ENCODE measurements at places on chromosomes 2 and 18. TPM values are rescaled to one million over a fixed set of nuclear protein-coding genes. Genes with fewer than 3 reads are reported as not detected.

DNA sequence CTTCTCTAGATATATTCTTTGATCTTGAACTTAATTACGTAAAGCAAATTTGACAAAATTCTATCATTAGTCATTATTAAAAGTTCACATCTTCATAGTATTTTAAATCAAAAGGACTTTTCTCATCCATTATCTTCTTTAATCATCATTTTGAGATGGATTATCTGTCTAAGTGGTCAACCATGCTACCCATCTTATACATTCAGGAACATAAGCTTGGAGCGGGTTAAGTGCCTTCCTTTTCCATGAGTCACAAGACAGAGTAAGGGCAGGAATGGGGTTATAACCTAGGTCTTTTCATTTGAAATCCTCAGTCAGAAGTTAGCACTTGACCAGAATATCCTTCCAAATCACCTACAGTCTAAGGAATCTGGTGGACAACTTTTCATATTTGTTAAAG is 297.1 kb downstream of the TCF4 start:
- ATAC-seq: no peak

CTAGE1 gene
- total RNA-seq: 0.13 TPM

- no peak for ATAC-seq
Measured at GRCh38 chr2:19643117-19643518, 258.7 kb downstream of the TTC32 start.

DNA sequence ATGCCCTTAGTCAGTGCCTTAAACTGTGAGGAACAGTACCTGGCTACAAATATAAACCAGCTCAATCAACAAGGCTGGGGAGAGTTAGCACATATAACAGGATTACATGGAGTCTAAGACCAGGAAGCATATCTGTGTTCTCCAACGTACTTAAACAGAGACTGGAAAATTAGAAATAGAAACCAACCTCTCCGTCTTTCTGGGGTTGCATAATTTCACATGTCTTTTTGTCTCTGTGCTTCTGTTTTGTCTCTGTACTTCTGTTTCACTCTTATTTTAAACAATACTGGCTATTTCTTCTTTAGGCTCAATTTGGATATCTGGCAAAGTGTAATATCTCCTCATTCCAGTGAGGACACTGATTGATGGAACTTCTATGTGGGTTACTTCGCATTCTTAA is 749.0 kb upstream of the ZEB2 start:
- ATAC-seq: no peak

DNA sequence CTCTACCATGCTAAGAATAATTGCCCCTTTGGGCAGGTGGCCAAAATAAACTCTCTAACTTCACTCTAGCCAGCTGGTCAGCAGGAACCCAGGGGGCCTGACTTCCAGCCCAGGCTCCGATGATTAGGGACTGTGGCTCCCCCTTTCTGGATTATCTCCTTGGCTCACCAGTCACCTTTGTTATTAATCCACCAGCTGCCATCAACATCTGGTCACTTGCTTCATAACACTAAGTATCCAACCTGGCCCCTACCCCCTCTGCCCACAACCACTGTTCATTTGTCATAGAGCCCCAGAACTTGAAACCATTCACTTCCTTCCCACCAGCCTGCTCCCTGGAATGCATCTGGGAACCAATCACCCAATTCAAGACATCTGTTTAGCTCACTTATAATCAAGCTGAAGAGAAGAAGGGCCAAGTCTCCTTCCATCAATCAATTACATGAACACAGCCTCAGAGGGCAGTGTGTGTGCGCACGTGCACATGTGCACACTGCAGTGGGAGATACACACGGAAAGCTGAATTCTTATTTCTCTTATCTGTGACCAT is 215.1 kb downstream of the ALK start:
- no peak for ATAC-seq

DNA sequence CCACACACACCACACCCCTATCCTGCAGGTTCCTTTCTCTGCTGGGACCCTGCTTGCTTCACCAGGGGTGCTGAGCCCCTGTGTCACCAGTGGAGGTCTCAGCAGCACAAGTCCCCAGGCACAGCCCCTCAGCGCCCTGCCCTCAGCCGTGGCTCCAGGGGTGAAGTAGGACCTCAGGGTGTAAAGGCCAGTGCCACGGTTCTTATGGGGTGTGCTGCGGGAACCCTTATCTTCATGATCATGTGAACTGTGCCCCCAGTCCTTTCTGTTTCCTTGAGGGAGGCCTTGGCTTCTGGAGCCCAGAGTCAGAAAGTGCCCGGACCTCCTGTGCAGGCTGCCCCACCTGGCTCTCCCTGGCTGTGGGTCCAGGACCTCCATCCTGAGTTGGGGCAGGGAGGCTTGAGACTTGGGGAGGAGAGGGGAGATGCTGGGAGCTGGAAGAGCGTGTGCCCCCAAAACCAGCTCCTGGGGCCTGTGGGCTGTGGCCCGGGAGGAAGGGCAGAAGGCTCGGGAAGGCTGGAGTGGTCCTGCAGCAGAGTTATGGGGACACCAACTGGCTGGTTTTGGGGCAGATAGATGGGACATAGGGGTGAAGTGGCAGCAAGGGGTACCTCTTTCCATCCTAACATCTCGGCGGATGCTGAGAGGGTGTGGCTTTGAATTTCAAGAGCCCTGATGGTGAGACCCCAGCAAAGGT is 20.2 kb upstream of the KLF11 start:
- ATAC-seq: no peak

COPS9 gene
- total RNA-seq: 249 TPM

GRCh38 chr2:8486141-8486540 is 195.7 kb upstream of the ID2 start:
- no peak for ATAC-seq

DNA sequence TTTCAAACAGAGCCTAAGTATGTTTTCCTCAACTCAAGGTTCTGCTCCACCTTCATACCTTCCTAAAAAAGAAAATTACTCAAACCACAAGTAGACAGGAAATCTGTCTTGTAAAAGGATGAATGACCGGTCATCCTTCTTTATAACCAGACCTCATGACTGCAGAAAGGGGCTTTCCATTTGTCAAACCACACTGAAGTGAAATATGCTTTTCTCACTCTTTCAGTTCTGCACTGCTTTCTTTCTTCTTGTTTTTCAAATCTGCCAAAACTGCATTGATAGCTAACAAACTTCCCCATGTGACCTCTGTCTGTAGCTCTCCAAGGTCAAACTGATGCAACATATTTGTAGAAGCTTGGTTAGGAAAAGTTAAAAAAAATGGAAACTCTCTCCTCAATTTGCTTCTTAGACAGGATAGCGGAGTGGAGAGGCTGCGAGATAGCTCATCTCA is 308.9 kb upstream of the CCDC68 start:
- no peak for ATAC-seq

- ATAC-seq: peak; percentile 67
Measured at GRCh38 chr2:136246086-136246669, 128.2 kb upstream of the CXCR4 start.

DNA sequence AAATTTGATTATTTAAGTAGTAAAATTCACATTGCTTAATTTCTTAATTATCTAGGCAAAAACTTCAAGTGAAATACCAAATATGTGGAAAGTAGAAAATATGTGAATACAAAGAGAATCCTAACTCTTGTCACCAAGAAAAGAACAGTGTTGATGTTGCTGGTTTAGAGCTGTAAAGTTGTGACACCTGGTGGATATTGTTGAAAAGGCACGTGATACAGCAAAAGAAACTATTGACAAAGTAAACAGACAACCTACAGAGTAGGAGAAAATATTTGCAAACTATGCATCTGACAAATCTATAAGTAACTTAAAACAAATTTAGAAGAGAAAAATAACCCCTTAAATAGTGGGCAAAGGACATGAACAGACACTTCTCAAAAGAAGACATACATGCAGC is 25.6 kb upstream of the ZC3H15 start:
- no peak for ATAC-seq

DNA sequence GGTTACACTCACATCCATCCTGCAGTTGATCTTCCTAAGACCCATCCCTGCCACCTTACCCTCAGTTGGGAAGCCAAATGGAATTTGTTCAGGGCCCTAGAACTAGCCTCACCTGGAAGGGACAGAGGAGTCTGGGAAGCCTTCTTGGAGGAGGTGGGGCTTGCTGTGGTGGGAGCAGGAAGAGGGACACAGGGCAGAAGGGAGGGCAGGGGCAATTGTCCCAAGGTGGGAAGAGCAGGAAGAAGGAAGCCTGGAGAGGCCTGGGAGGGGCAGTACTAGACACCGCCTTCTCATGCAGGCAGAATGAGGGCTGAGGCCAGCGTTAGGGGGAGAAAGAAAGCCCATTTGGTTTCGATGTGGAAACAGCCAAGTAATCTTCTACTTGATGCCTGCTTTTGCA is 34.1 kb upstream of the ASPRV1 start:
- no peak for ATAC-seq

GRCh38 chr18:9631814-9632496 is 17.6 kb upstream of the PPP4R1 start:
- ATAC-seq: no peak

DNA sequence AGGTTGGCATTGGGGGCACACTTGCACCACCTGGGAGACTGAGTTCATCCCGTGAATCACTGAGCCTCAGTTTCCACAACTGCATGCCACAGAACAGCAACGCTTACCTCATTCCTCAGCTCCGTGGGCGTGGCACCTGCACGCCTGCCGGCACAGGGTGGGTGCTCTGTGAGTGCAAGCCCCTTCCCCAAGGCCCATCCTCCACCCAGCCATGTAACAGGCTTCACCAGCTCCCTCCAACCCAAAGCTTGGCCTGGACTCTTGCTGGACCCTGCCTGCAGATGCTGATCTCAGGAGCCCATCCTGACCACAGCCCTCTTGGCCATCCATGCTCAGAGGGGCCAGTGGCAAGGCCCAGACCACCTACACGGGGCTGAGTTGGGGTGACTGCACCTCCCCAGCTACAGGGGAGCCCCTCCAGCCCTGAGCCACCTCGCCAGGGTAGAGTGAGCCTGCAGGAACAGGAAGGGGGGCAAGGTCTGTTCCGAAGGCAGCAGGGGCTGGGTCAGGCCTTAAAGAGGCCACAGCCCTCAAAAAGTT is 1.8 kb downstream of the PRLH start:
- no peak for ATAC-seq

DNA sequence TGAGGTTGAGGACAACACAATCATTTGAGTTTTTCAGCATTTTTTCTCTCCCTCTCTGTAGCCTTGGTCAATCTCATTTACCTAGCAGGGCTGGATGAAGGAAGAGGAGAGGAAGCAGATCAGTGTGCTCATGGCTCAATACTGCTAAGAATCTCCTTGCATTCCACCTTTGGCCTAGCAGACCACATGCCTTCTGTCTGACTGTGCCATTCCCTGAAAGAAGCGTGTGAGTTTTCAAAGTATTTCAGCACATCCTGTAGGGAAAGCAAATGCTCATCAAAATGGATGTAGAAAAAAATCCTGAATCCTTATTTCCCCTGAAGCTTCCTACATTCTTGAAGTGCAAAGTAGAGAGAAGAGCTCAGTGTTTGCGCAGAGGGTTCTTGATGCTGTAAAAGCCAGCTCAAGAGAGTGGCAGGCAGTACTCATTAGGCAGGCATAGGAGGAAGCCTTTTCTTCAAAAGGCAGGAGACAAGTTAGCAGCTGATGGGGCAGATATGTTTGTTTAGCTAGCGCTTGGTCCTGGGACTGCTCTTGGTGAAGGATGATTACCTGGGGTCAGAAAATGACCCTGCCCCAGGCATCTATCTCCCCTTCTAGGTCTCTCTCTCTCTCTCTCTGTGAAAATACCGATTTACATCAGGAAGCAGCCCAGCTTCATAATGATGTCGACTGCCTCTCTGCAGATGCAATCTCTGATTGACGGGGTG is 14.4 kb upstream of the PIK3C3 start:
- no peak for ATAC-seq

GRCh38 chr2:141490886-141491285 is 639.9 kb downstream of the LRP1B start:
- no peak for ATAC-seq

DNA sequence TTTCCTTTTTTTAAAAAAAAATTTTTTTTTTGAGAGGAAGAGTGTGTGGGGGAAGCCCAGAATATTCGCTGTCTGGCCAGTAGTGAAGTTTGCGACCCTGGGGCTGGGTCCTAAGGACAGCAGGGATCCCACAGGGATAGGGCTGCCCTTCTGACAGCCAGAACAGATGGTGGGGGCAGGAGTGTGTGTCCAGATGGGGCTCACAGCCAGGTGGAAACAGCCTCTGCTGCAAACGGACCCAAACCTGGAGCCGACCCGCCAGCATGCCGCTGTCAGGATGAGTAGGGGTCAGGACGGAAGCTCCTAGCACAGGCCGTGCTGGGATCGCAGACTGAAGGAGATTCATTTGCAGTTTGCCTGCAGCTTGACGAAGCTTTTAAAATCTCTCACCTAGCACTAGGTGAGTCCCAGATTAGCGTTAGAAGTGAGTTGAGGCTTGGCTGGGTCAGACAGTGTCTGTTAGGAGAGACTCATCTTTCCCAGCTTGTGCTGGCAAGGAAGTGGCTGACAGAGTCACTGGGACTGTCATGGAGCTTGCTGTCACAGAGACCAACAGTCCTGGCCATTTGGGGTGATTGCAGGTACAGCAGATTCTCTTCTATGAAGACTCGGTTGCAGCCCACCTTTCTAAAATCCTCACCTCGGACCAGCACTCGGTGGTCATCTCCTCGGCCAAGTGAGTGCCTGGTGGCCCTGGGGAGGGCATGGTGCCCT is 93.4 kb downstream of the DGKD start:
- no peak for ATAC-seq

DNA sequence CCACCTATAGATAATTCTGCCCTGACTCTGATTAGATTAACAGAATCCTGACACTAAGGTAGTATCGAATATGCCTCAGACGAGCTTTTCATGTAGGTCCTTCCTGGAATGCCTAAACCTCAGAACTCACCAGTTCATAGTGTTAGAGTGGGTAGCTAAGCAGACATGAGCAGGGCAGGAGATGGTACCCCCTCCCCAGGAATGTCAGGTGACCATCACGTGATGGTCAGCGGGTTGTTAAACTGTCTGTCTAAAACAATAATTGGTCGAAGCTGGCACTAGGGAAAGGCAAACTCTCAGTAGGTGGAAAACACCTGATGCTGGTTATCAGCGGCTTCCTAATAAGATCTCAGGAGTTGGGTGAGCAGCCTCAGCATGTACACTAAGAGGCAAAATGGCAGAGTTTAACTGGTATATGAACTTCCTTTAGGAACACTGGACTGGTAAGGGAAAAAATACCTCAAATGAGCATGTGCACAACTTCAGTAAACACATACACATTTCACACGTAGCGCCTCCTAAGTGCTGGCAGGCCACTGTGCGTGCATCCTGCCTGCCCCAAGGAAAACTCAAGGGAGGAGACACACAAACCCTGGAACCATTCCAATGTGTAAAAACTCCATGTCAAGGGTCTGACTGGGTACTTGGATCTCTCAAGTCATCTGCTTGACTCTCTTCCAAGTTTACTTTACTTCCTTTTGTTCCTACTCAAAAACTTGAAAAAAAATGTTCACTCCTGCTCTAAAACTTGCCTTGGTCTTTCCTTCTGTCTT is 339.5 kb downstream of the GULP1 start:
- no peak for ATAC-seq

GRCh38 chr2:33598561-33599174 is 431 bp downstream of the FAM98A start:
- peak; percentile 16 for ATAC-seq

- no peak for ATAC-seq
Measured at GRCh38 chr2:43058726-43059110, 167.7 kb downstream of the ZFP36L2 start.
